ENCODE measurements at places on chromosomes 13 and 19.
A peak's percentile ranks its signal among the peaks of the same experiment; 100 is the strongest.

DNA sequence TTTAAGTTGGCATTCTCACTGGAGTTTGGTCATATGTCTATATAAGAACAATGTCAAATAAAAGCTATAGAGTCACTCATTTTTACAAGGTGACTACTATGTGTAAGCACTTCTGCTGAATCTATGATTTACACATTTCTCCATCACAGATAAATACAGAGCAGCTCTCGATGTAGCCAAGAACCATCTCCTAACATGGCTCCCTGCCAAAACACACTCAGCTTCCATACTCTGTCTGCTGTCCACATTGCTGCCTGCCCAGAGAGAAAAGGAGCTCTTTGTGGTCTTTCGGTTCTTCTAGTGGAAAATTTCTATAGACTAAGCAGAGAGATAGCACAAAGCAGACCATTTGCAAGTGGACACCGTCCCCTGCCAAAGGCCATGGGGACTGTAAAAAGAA, 190.9 kb upstream of the KLF12 start:
- DNase-seq = peak; percentile 26

- DNase-seq = no peak
Measured at GRCh38 chr19:30686176-30686820, 314.1 kb downstream of the ZNF536 start.

GRCh38 chr19:2477732-2478191, 1.8 kb downstream of the GADD45B start:
- DNase-seq = no peak

DNA sequence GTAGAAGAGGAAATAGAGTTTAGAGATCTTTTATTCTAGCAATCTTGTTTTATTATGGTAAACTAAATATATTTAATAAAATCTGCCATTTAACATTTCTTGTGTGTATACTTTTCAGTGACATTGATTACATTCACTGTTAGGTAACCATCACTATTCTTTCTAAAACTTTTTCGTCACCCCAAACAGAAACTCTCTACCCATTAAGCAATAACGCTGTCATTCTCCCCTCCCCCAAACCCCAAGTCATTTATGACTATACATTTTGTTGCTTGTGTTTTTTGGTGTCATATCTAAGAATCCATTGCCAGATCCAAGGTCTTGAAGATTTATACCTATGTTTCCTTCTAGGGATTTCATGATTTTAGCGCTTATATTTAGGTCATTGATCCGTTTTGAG, 10.6 kb downstream of the URI1 start:
- no peak for DNase-seq

- no peak for DNase-seq
Measured at GRCh38 chr13:85710545-85710944, 88.7 kb downstream of the SLITRK6 start.

DNA sequence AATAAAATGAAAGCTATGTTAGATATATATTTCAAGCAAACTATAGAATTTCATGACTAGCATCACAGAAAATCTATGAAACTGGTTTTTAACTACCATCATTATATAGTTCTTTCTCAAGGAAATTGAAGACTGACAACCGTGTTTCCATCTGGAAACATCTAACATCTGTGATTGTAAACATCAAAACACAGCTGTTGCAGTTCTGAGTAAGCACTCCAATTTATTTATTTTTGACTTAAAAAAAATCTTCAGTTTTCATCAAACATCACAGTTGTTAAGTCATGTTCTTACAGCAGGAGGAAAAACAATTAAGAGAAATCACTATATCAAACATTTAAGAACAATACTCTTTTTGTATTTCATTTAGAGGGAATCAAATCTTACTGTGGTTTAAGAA, 1653.0 kb upstream of the MIR17HG start:
- no peak for DNase-seq

- DNase-seq = peak; percentile 39
Measured at GRCh38 chr19:58059003-58059670, at the start of gene ZNF135. TSS of gene ZNF135 (plus strand) at chr19:58059282. CDS start at chr19:58060003, 721 bp downstream.

DNA sequence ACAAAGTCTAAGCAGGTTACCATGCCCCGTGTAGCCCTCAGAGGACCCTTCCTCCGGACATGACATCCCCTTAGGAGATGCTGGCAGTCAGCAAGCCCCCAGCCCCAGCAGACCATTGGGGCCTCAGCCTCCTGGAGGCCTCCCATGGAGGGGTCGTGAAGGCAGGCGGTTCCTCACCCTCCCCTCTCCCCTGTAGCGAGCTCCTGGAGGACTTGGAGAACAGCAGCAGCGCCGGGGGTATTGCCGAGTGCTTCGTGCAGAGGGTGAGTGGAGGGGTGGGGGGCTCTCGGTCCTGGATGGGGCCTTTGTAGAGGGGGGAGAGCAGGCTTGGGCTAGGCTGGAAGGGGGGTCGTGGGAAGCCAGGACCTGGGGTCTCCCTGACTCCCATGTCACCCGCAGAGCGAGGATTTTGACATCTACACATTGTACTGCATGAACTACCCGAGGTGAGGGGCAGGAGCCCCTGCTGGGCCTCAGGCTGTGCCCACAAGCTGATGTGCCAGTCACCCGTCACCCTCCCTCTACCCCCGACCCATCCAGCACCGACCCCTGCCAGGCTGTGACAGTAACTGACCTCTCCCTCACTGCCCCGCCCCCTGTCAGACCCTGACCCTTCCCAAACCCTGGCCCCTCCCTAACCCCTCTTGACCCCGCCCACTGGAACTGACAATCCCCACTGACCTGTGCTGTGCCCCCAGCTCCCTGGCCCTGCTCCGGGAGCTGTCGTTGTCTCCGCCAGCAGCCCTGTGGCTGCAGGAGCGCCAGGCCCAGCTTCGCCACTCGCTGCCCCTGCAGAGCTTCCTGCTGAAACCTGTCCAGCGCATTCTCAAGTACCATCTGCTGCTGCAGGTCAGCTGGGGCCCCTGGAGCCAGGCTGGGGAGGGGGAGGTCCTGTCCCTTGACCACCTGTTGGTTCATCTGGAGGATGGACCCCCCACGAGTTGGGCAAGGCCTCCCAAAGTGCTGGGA, 4.0 kb downstream of the PLEKHG2 start:
- DNase-seq = no peak

- no peak for DNase-seq
Measured at GRCh38 chr19:30089086-30089665, 147.1 kb downstream of the URI1 start.

- no peak for DNase-seq
Measured at GRCh38 chr13:75174481-75174880, 307.5 kb downstream of the TBC1D4 start.

DNA sequence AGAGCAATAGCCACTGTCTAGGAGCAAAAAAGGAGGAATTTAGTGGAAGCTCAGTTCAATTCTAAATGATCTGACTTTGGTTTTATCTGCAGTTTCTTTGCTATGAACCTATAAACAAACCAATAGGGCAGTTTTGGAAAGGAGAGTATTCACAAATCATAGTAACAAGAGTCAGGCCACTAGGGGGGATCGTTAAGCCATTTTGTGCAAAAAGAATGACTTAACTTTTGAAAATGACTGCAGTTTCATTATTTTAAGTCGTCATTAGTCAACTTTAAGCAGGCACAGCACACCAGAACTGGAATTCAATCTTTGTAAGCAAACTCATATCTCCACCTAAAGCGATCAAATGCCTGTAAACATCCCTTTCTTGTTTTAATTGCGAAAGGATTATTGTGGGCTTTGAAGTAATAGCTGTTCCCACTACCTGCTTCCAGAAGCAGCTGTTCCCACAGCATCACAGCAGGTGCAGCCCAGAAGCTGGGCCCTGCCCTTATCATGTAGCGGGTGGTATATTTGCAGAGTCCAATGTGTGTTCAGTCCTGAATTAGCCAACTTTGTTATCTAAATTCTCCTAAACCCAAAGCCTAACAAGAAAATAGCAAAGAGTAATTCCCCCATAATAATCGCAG, 51.5 kb downstream of the SOX21 start:
- no peak for DNase-seq

- no peak for DNase-seq
Measured at GRCh38 chr13:52924289-52925148, 76.1 kb upstream of the PCDH8 start.

DNA sequence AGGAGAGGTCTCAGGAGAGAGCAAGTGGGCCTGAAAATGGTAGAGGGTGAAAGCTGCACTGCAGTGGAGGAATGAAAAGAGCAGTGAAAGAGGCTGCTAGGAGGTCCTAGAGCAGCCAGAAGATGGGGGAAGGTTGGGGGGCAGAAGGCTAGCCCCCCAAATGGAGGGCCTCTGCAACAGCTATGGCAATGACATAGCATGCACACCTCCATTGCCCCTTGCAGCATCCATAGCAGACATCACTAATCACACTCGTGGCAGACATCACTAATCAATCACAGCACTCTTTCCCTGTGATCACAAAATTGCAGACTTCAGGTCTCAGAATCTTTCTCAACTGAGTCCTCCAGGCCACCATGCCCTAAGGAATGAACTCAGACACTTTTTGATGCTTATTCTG, 21.9 kb downstream of the CCL25 start:
- no peak for DNase-seq

DNA sequence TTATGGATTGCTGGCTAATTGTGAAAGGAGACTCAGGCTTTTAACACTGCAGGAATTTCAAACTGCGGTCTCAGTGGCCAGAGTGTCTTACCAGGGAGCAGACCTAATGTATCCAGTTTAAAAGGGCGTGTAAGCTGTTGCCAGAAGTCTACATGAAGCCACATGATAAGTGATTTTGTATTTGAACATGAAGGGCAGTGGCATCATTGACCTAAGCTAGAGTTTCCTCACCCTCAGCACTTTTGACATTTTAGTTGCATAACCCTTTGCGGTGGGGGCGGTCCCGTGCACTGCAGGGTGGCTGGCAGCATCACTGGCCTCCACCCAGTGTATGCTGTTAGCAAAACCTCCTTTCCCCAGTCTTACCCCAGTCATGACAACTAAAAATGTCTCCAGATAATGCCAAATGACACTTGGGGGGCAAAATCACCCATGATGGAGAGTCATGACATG, 23.7 kb upstream of the GPR18 start:
- DNase-seq = no peak

DNA sequence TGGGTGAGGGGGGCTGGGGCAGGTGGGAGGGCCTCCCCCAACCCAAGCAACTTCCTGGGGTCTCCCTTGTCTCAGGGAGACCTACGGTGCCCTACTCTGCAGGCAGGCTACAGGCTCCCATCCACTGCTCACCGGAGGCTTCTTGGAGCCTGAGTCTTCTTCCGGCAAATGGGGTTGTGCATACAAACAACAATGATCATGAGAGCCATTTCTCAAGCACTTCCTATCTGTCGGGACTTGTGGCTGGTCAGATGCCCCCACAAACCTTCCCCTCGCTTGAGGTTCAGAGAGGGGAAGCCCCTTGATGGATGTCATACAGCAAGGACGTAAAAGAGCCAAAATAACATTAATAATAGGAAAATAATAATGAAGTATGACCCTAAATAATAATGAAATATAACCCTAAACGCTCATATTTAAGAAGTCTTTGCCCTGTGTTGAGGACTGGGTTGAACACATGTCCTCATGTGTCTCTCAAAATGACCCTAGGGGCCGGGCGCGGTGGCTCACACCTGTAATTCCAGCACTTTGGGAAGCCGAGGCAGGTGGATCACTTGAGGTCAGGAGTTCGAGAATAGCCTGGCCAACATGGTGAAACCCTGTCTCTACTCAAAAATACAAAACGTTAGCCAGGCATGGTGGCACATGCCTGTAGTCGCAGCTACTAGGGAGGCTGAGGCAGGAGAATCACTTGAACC, 727 bp downstream of the CD37 start:
- DNase-seq = no peak

DNA sequence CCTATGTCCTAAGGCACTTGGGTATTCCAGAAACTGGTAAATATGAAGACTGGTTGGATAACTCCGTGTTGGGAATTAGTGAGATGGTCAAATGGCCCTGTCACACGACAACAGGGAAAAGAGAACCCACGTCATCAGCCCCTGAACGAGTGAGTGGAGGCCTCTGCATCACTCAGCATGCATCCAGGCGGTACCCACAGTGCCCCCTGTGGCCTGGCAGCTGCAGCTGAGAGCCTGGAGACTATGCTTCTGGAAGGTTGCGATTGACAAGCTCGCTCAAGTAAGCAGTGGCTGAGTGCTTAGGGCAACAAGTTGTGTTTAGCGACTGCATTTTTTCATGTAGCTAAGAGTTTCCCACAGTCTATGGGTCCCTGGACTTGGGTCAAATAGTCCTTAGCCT, 55.9 kb downstream of the COL4A2 start:
- DNase-seq = no peak

DNA sequence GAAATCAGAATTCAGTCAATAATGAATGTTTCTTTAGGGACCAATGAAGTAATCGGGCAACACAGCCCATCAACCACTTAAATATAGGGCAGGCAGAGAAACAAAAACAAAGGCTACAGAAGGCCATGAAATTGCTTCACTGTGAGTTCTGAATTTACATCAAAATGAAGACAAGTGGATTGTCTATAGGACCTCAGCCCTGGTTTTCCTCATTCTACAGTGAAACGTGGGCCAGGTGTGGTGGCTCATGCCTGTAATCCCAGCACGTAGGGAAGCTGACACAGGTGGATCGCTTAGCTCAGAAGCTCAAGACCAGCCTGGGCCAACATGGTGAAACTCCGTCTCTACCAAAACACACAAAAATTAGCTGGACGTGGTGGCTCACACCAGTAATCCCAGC, 416.0 kb downstream of the KLF12 start:
- no peak for DNase-seq

- no peak for DNase-seq
Measured at GRCh38 chr13:40186041-40186440, 480.4 kb downstream of the FOXO1 start.

DNA sequence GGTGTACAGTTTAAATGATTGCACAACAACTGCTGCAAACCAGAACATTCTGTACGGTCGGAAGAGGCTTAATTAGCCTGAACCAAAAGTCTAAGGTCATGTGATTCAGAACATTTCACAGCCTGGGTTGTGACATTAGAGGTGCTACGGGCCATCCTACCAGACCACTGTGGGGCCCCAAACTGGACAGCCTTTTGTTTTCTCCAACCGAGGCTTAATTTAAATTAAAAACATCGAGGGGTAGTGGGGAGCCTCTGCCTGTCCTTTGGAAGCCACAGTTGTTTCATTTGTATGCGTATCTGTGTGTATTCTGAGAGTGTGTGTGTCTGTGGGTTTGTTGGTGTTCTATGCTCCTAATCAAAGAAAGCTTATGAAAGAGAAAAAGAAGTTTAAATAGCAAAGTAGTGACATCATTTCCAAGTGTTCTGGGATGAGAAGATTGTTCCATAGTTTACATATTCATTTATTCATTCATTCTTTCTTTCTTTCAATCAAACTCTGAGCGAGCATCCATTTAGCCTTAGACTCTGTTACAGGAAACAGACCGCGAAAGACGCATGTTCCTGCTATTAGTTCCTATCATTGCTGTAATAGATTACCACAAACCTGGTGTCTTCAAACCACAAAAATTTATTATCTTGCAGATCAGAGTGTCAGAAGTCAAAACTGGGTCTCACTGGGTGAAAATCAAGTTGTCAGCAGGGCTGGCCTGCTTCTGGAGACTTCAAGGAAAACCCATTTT, 444.8 kb downstream of the FOXO1 start:
- DNase-seq = no peak

GRCh38 chr13:51122868-51123566, 11.9 kb upstream of the C13orf42 start:
- no peak for DNase-seq

- DNase-seq = no peak
Measured at GRCh38 chr13:100738176-100738855, 63.7 kb upstream of the TMTC4 start.
